Dermis microvascular lymphatic vessel endothelial cell (primary cell): ENCODE measurements at places on chromosomes 7 and 10. TPM values are rescaled to one million over a fixed set of nuclear protein-coding genes. Genes with fewer than 3 reads are reported as not detected.
A peak's percentile ranks its signal among the peaks of the same experiment; 100 is the strongest.

The PRTFDC1 gene
- total RNA-seq = 7.7 and 9.4 TPM in 2 replicates

The CFTR gene
- total RNA-seq = not detected in 2 replicates

GRCh38 chr10:80739328-80739727 is 201.6 kb downstream of the SH2D4B start:
- no peak for DNase-seq

DNA sequence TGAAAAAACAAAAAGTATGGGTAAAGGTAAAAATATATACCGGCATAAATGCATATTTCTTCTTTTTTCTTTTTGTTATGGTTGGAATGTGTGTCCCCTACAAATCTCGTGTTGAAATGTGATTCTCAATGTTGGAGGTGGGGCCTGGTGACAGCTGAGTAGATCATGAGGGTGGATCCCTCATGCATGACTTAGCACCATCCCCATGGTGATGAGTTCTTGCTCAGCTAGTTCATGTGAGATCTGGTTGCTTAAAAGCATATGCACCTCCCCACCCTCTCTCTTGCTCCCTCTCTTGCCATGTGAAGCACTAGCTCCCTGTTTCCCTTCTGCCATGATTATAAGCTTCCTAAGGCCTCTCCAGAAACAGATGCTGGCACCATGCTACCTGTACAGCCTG is 93.3 kb downstream of the HYCC1 start:
- DNase-seq = no peak

DNA sequence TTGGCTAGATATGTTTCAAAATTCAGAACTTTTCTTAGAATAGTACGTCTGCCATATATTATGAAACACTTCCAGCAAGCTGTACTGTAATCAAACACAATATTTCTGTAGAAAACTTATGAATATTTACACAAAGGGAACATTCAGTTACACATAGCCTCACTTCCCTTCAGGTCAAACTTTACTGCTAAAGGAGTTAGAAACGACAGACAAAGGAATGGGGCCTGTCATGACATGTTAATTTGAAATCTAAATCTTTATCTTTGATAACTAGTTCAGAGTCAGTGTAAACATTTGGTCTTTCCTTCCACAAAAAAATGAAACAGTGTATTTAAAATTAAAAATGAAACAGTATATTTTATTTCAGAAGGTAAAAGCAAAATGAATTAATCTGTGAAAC is 1.0 kb upstream of the CROT start:
- peak; percentile 16 for DNase-seq

DNA sequence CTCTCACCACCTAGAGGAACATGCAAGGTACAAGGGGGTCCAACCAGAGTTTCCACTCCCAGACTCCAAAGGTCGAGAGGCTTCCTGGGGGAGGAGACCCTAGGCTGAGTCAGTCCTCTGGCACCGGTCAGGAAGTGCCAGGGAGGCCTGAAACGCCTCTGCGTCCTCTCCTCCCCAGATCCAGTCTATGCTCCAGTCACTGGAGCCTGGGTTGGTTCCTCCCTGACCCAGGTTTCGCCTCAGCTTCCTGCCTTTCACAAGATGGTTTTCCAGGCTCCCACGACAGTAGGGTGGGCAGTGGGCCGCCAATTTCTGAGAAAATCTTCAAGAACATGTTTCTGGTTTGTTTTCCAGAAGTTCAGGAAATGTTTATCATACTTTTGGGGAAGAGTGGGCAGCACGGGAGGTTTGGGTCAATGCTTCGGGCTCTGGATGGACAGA is 30.0 kb downstream of the DUSP5 start:
- DNase-seq = no peak
